Stimulated activated CD8-positive, alpha-beta memory T cell treated with anti-CD3 and anti-CD28 coated beads, Interleukin-7, amount 100 ng/mL, for 1 hour (primary cell): ENCODE measurements at places on chromosomes 5 and 9.

- DNase-seq = no peak
Observed at GRCh38 chr5:56244627-56245026, 11.5 kb upstream of the ANKRD55 start.

DNA sequence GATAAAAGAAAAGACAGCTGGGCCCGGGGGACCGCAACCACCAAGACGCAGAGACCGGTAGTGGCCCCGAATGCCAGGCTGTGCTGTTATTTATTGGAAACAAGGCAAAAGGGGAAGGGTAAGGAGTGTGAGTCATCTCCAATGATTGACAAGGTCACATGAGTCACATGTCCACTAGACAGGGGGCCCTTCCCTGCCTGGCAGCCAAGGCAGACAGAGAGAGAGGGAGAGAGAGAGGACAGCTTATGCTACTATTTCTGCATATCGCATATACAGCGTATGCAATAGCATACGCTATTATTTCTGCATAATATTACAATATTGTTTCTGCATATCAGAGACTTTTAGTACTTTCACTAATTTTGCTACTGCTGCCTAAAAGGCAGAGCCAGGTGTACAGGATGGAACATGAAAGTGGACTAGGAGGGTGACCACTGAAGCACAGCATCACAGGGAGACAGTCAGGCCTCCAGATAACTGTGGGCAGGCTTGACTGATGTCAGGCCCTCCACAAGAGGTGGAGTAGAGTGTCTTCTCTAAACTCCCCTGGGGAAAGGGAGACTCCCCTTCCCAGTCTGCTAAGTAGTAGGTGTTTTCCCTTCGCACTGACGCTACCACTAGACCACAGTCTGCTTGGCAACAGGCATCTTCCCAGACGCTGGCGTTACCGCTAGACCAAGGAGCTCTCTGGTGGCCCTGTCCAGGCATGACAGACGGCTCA, 50.3 kb downstream of the RFX3 start:
- DNase-seq = no peak

- no peak for DNase-seq
Observed at GRCh38 chr9:92146610-92147009, 31.4 kb upstream of the SPTLC1 start.

DNA sequence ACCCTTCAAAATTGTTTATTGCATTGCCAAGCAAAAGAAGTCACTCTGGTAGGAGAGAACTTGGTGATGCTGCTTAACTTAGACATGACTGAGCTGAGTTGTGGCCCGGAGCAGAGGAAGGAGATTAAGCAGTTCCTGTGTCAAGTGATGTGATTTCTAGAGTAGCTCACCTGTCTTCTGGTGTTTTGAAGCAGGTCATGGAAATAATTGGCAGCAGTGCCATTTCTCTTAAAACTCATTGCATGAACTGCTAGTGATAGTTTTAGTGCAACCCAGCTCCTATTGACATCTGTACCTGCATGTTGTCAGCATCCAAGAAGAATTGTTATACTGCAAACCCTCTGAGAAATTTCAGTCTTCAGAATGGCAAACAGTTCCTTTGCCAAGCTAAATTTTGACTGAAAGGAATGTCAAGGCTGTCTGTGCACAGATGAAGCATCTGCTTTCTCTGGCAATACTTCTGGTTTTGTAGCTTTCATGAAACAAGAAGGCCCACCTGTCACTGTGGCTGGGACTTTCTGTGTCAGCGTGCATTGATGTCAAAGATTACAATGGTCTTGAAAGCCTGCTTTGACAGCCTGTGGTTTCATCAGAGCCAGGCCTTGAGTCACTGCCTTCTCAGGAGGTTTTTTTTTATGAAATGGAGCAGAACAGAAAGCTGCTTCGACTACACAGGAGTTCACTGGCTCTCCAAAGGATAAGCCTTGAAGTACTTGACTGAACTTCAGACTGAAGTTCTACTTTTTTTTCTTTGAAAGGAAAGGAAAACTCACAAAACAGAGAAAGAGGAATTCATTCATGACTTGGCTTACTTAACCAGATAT, 90.6 kb downstream of the RALGPS1 start:
- DNase-seq = peak; percentile 33

GRCh38 chr5:100157066-100157465, 378.1 kb upstream of the FAM174A start:
- DNase-seq = no peak
